Progenitor cell of endocrine pancreas (in vitro differentiated cells): ENCODE measurements at places on chromosomes 3 and 15. TPM values are rescaled to one million over a fixed set of nuclear protein-coding genes. Genes with fewer than 3 reads are reported as not detected.
A peak's percentile ranks its signal among the peaks of the same experiment; 100 is the strongest.

- no peak overlapping the region for H3K27ac ChIP-seq
- H3K4me3 ChIP-seq: no peak overlapping the region
- H3K36me3 ChIP-seq: peaks cover 1% of the 10 kb centered on the region
- no peak for DNase-seq
- H3K27me3 ChIP-seq: peaks cover 36% of the 10 kb centered on the region
Observed at GRCh38 chr3:74617776-74618175, 3.3 kb upstream of the CNTN3 start.

DNA sequence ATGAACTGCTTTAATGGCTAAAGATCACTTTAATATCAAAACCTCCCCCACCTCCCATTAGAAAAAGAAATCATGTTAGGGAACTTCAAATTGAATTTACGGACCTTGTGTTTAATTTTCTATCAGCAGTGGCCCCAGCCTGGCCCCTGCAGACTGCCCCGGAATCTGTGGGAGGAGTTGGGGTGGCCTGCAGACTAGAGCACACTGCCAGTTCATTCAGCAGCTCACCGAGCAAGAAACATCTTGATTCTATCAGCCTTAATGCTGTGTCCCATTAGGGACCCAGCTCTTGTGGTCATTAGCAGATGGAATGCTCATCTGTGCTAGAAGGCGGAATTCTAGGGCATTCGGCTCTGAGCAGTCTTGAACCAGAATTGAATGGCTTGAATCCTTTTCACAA is 54.2 kb downstream of the FLNB start:
- no peak overlapping the region for H3K4me3 ChIP-seq
- H3K36me3 ChIP-seq: no peaks in the 10 kb centered on the region
- DNase-seq: no peak
- peaks cover 52% of the 10 kb centered on the region for H3K4me1 ChIP-seq
- H3K27ac ChIP-seq: peak overlapping the region; percentile 88

DNA sequence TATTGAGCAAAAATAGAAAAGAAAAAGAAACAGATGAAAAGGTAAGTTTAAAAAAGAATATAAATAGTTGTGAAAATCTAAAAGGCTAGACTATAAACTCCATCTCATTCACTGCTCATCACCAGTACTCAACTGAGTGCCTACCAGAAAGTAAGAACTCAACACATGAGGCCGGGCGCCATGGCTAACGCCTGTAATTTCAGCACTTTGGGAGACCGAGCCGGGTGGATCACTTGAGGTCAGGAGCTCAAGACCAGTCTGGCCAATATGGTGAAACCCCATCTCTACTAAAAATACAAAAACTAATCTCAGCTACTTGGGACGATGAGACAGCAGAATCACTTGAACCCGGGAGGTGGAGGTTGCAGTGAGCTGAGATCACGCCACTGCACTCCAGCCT is 19.3 kb downstream of the LSAMP start:
- H3K27me3 ChIP-seq: no peaks in the 10 kb centered on the region
- H3K4me3 ChIP-seq: no peak overlapping the region
- H3K27ac ChIP-seq: no peak overlapping the region
- H3K4me1 ChIP-seq: peaks cover 24% of the 10 kb centered on the region

GHSR gene
- total RNA-seq: not detected in 2 replicates
